ENCODE measurements at places on chromosomes 3 and 15.

- no peak for DNase-seq
Measured at GRCh38 chr15:62783303-62783957, 259.1 kb upstream of the TPM1 start.

GRCh38 chr3:37949866-37950265 lies 40.7 kb upstream of the VILL start:
- no peak for DNase-seq

- no peak for DNase-seq
Measured at GRCh38 chr3:164897342-164897741, 181.0 kb downstream of the SI start.

- DNase-seq, result no peak
Measured at GRCh38 chr3:98962951-98963350, 61.5 kb upstream of the DCBLD2 start.

DNA sequence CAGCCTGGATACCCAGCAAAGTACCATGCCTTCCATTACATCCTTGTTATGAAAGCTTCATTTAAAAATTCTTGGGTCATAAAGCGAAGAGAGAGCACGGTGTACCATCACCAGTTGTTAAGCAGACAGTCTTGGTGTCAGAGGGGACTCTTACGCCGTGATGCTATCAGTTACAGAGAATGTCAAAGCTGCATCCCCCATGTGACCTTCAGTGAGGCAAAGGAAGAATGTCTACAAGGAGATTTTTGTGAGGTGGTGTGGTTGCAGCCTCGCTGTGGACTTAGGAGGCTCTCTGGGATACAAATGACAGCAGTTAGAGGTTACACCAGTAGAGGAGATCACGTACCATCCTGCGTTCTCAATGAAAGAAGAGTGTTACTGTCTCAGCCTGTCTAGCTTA lies 278.3 kb downstream of the FEZF2 start:
- DNase-seq, result no peak

DNA sequence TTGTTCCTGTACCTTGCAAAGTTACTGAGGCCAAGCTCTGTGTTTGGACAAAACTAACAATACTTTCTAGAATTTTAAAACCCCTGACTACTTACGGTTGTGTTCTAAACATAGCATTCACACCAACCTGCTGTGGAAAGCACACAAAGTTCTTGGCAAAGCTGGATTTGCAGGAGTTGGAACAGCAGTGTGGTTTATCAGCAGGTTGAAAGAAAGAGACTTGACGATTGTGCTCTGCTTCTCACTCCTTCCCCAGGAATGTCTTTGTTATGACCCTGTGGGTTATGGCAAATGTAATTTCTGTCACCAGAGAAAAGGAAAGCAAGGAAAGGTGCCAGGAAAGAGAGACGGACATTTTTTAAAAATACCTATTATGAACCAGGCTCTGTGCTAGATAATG lies 165.5 kb upstream of the TGFBR2 start:
- DNase-seq, result peak; percentile 78

GRCh38 chr3:39144095-39144747 lies 9.2 kb downstream of the CSRNP1 start:
- DNase-seq, result peak; percentile 73

GRCh38 chr3:120369037-120369467 lies 19.9 kb upstream of the LRRC58 start:
- no peak for DNase-seq

DNA sequence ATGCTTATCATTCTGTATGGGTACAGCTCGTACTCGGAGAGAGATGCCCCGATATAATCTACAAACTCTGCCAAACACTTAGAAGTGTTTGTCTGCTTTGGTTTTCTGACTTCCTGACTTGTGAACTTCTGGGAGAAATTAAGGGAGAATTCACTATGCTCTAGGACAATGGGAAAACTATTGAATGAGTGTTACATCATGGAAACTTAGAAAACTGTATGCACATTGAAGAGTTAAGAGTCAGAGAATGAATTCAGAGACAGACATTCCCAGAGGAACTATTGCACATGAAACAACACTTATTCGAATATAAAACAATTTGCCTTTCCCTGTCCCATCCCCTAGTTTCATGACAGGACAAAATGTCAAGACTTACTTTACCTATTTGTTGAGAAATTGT lies 57.8 kb downstream of the DTWD1 start:
- no peak for DNase-seq

DNA sequence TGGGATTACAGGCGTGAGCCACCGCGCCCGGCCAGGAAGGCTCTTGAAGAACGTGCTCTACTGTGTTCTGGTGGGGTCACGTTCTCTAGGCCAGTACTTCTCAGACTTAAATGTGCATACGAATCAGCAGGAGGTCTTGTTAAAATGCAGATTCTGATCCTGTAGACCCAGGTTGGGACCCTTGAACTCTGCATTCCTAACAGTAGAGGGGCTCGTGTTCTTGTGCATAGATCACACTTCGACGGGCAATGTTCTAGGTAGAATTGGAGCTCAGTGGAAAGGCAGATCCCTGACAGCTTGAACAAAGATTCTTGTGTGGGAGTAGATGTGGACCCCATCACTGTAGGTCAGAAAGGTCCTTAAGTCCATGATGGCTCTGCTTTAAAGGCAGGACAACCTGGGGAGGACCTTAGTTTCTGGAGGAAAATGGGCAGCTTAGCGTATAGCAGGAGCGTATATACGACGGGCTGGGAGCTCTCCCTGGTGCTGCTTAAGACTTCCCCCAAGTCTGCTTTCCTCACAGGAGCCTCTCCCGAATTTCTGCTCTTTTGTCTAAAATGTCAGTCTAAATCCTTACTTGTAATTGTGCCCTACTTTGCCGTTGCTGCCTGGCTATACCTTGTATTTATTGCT lies 16.9 kb upstream of the FAM81A start:
- no peak for DNase-seq

- DNase-seq, result no peak
Measured at GRCh38 chr3:115800489-115801075, 177.3 kb downstream of the GAP43 start.

DNA sequence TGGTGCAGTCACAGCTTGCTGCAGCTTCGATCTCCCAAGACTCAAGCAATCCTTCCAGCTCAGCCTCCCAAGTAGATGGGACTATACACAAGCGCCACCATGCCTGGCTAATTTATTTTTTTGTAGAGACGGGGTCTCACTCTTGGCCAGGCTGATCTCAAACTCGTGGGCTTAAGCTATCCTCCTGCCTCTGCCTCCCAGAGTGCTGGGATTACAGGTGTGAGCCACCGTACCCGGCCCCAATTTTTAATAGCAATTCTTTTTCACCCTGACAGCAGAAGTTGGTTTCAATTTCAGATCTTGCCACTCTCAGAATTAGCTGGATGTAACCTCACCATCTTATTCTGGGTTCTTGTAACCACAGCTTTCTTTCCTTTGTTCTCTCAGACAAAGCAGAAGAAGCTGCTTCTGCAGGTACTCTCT lies 64.8 kb downstream of the TRIM71 start:
- no peak for DNase-seq

- DNase-seq, result no peak
Measured at GRCh38 chr15:52557274-52557641, 11.6 kb downstream of the ARPP19 start.

DNA sequence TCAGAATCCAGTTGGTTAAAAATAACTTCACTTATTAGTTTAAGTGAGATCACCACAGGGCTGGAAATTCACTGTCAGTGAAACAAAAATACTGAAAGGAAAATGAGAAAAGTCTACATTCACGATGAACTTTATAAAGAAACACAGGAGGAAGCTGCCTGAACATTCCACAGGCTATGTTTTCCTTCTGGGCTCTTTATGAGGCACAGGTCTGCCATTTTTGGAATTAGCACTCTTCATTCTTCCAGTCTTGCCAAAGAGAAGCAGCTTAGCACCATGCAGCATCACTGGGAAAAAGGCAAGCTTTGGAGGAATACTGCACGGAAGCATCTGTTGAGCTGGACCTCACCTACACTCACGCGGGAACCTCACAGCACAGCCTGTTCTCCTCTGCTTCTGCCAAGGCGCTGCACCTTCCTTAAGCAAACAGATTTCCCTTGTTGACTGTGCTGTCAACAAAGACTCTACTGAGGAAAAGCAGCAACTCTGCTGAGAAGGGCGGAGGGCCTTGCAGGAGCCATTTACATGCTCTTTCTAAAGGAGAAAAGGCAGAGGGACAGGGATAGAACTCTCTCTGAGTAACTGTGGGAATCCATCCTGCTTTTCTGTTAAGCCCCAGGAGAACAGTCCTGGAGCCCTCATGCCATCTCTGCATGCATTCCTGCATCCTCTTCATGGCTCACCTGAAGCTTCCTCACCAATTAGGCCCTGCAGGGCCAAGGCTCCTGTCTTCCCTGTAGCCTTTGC lies 15.7 kb downstream of the SUSD5 start:
- DNase-seq, result no peak

DNA sequence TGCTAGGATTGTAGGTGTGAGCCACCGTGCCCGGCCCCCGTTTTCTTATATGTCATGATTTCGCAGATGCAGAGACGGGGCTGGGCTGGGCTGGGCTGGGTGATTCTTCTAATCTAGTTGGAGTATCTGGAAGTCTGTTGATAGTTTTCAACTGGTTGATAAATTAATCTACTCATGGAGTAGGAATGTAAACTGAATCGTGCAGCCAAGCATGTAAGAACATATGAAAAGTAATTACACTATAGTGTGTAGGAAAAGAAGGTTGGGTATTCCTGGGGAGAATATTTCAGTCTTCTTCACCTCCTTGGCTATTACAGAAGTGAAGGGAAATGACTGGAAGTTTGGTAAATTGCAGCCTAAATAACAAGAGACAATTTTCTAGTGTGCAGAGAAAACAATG lies 82.6 kb upstream of the MAGI1 start:
- no peak for DNase-seq

GRCh38 chr15:52181938-52182780 lies 9.0 kb downstream of the GNB5 start:
- DNase-seq, result no peak

GRCh38 chr3:170551252-170551651 lies 34.6 kb downstream of the SLC7A14 start:
- DNase-seq, result no peak

GRCh38 chr3:116179091-116179490 lies 266.2 kb downstream of the LSAMP start:
- DNase-seq, result no peak

GRCh38 chr3:377158-377561 lies 180.6 kb downstream of the CHL1 start:
- DNase-seq, result no peak

- DNase-seq, result no peak
Measured at GRCh38 chr3:128107834-128108233, 15.8 kb downstream of the RUVBL1 start.

DNA sequence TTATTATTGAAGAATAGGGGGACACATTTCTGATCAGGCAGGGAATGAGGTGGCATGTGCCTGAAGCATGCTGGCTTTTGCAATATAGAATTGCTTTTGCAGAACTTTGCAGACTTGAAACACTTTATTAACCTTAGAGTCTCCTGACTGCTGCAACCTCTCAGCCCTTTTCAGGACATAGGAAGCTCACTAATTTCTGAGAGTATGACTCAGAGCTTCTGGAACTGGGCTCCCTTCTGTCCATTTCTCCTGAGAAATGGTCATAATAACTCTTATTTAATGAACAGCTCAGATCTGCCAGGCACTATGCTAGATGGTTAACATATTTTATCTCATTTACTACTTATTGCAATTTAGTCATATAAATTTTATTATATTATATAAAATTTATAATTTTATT lies 38.6 kb upstream of the DGKG start:
- DNase-seq, result peak; percentile 5

- DNase-seq, result peak; percentile 95
Measured at GRCh38 chr3:15102256-15102655, 3.3 kb upstream of the RBSN start.

DNA sequence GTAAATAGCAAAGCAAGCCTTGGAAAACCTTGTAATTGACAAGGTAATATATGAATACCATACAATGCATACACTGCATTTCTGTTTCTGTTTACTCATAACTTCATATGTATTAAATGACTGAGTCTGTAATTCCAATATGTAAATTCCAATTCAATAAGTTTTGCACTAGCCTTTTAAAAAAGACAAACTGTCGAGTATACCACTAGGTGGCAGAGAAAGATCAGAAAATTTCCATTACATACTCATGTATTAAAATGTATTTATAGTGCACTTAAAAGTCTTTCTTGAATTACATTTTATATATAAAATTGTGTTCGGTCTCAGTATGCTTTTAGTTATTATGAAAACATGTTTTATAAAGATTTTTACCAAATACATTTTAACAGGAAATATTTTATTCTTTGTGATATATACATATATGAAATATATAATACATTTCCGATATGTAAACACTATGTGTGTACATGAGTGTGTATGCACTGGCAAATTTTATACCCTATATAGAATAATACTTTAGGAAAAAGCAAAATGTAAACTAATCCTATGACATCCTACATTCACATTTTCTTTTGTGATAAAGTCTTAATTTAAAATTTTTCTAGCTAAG lies 216.8 kb downstream of the VGLL3 start:
- DNase-seq, result no peak

DNA sequence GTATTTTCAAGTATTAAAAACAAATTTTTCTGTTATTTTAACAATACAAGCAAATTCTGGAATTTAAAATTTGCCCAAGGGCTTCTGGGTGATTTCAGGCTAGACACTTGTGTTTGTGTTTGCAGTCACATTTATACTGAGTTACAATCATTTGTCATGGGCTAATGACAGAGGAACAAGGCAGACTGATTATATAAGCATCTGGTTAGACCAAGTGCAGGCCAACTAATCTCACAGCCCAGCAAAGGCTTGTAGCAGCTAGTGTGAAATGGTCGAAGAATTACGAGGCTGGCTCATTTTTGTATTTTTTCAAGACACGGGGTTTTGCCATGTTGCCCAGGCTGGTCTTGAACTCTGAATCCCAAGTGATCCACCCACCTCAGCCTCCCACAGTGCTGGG lies 52.1 kb downstream of the CMTM8 start:
- DNase-seq, result no peak

DNA sequence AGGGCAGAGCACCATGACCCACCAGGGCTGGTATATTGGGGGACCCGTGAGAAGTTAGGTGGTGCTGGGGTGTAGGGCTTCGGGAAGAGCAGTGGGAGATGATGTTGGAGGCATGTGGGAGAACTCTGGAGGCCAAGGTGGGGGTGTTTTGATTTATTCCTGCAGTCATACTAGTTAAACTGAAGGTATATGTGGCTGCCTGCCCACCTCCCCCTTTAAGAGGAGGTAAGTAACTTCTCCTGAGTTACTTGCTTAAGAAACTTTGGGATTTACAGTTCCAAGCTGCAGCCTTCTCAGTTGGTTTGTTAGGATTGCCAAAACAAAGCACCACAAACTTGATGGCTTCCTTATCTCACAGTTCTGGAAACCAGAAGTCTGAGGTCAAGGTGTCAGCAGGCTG lies 73.1 kb upstream of the AGBL1 start:
- no peak for DNase-seq
